ENCODE measurements at places on chromosomes 5 and 9. TPM values are rescaled to one million over a fixed set of nuclear protein-coding genes. Genes with fewer than 3 reads are reported as not detected.

KIF27 gene
- total RNA-seq = 7.2 TPM

PCDHGA2 gene
- total RNA-seq = 3.9 TPM

FANCG gene
- total RNA-seq = 32.2 TPM

N4BP3 gene
- total RNA-seq = 0.18 TPM

XRCC4 gene
- 27.7 TPM for total RNA-seq

FCN2 gene
- total RNA-seq = not detected

PPP3R2 gene
- total RNA-seq = not detected

C1QTNF2 gene
- total RNA-seq = 2.0 TPM

CCL27 gene
- total RNA-seq = not detected

PCDHGC5 gene
- total RNA-seq = 7.0 TPM

TMEM174 gene
- not detected for total RNA-seq
